Activated CD8-positive, alpha-beta memory T cell treated with anti-CD3 and anti-CD28 coated beads, Interleukin-2, amount 50 U/mL, for 48 hours (primary cell): ENCODE measurements at places on chromosomes 13 and 19.

DNA sequence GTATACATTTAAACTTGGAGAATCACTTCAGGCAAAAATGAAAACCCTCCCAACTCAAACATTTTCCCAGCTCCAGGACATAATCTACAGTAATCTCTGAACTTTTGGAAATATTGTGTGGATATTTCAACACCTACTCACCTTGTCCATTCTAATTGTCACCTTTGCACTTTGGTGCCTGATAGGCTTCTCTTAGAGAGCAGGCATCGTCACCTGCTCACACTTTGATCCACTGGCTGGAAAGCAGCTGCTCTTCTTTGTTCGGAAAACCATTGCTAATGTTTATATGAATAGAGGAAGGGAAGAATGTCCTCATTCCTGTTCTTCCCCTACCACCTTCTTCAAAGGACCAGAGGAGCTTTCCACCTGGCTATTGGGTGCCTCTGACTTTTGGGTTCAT, 411.2 kb downstream of the FGF9 start:
- DNase-seq, result no peak

DNA sequence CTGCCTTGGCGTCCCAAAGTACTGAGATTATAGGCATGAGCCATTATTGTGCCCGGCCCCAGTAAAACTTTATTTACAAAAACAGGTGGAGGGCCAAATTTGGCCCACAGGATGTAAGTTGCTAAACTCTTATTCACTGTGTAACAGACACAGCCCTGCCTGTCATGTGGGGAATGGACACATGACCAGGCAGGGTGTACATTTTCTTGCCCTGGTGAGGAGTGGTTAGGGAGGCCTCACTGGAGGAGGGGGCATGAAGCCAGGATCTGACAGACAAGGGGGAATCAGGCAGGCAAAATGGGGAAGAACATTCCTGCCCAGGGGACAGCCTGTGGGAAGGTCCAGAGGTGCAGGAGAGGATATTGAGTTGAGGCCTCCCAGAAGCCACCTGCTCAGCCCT, 7.4 kb upstream of the PGLS start:
- DNase-seq, result no peak

DNA sequence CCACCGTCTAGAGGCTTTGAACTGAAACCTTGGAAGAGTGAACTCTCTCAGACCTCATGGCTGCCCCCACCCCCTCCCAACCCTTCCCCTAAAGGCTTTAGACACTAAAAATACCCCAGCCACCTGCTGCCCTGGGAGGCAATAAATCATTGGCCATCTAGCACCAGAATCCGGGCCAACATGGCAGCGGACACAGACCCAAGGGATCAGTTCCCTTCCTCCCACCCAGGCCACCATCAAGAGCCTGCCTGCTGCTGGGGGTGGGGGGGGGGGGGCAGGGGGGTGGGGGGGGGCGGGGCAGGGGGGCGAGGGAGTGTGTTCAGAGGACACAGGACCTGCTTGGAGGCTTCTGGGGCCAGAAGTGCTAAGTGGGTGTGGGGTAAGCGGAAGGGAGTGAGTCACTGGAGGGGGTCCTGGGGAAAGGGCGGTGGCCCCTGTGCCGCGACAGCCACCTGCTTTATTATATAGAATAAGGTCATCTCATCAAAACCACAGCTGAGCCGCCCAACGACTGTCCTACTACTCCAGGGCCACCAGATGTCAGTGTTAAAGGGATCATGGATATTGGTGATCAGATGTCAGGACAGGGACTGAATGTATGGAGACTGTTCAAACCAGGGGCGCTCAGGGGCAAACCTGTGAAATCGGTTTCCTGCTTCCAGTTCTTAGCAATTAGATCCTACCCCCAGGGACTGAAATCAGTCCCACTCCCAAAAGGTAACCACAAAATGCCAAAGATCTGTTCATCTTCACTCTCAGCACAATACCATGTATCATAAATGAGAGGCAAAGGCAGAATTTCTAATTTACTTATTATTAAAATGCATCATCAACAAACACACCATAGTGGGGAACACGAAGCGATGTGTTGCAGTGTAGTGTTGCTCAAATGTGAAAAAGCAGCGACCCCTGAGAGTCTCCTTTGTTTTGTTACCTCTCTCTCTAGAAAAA, 24.3 kb downstream of the ARL11 start:
- no peak for DNase-seq

GRCh38 chr19:345320-345879, 804 bp upstream of the MIER2 start:
- DNase-seq, result no peak

DNA sequence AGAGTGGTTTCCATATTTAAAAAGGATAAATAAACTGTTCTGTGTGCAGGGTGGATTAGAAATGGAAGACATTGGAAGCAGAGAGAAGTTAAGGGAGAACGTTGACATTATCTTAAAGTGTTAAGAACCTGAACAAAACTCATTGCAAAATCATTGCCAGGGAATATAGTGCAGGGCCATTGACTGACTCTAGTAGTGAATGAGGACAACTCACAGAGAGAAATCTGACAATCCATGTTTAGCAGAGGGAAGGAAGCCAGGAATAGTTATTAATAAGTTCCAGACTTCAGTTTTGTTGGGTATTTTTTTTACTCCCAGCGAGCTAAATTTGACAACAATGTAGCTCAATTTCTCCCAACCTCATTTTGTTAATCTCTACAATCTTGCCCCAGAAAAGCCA, 554.8 kb upstream of the GPC6 start:
- no peak for DNase-seq

DNA sequence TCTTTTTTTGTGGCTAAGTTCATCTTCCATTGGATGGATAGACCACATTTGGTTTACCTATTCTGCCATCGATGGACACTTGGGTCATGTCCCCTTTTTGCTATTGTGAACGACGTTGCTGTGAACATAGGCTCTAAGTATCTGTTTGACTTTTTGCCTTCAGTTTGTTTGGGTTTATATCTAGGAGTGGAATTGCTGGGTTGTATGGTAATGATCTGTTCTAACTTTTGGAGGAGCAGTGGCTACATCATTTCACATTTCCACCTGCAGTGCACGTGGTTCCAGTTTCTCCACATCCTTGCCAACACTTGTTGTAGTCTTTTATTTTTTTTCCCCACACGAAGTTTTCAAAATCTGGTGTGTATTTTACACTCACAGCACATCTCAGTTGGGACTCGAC, 21.7 kb downstream of the BICRA start:
- DNase-seq, result no peak

DNA sequence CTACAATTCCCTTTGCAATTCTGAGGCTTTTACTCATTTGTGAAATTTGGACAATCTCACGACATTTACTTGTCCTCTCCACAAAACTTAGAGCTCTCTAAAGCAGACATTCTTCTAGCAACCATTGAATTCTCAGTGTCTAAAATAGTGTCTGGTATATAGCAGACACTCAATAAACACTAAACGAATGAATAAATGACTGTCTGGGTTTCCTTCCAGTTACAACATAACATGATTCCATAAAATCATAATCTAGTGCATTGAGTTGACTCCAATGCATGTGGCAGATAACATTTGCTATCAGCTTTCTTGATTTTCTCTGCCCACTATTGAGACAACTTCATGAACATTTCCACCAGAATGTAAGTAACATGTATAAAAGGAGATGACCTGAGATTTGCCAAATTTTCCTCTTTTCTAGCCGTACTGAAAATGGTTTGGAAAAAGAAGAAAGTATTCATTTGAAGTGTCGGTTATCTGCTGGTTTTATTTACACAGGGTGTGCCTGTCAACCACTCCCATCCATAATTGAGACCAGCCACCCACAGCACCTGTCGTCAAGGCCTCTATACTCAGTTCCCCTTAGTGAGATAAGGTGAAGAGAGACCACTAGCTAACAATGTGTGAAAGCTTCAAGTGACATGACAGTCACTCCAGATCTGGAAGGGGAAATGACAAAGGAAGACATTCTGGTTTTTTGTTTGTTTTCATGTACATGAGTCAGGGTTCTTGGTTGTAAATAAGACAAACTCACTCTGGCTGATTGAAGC, 4.8 kb upstream of the SERP2 start:
- DNase-seq, result no peak

GRCh38 chr19:35309481-35310279, 17.7 kb downstream of the MAG start:
- no peak for DNase-seq

- DNase-seq, result no peak
These were observed 29.3 kb downstream of the ZNF566 start for GRCh38 chr19:36460046-36460445.
